Omental fat pad (tissue), 4 donors: ENCODE measurements at places on chromosomes 7 and 10.

- DNase-seq = no peak
These were observed 14.8 kb downstream of the CHAT start for GRCh38 chr10:49628599-49628998.

GRCh38 chr7:154696556-154696955, 306.4 kb downstream of the PAXIP1 start:
- DNase-seq = no peak

DNA sequence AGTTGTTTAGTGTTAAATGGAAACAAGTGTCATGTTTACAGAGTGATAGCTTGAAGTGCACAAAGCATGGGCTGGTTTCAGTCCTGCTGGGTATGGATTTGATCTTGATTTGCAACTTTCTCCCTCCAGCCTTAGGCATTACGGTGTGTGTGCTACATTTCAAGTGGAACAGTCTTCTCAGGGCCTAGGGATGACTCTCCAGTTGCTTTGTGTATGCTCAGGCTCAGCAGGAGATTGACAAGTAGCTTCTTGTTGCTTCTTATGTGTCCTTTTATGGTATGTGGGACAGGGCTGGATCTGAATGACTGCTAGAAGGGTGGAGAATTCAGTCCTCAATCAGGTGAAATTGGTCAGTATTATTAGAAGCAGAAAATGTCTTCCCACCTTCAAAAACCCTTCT, 51.3 kb upstream of the PLEKHA1 start:
- no peak for DNase-seq

DNA sequence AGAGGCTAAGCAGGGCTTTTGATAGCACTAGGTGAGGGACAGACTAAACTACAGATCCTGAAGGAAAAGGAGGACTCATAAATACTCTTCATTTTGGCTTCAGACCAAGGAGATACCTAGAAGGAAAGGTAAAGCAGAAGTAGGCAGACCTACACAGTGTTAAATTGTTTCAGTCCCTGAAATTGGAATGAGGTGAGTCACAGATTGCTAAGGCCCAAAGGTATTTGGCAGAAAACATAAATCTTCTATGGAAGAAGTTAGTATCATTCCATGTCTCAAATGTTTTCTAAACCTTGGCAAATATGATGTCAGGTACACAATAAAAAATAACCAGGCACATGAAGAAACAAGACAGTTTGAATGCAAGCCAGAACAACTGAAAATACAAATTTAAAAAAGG, 30.0 kb downstream of the MTERF1 start:
- no peak for DNase-seq

GRCh38 chr10:3500408-3500856, 284.6 kb downstream of the KLF6 start:
- peak; percentile 45 for DNase-seq

GRCh38 chr10:114412907-114413797, 8.8 kb upstream of the AFAP1L2 start:
- DNase-seq = no peak

DNA sequence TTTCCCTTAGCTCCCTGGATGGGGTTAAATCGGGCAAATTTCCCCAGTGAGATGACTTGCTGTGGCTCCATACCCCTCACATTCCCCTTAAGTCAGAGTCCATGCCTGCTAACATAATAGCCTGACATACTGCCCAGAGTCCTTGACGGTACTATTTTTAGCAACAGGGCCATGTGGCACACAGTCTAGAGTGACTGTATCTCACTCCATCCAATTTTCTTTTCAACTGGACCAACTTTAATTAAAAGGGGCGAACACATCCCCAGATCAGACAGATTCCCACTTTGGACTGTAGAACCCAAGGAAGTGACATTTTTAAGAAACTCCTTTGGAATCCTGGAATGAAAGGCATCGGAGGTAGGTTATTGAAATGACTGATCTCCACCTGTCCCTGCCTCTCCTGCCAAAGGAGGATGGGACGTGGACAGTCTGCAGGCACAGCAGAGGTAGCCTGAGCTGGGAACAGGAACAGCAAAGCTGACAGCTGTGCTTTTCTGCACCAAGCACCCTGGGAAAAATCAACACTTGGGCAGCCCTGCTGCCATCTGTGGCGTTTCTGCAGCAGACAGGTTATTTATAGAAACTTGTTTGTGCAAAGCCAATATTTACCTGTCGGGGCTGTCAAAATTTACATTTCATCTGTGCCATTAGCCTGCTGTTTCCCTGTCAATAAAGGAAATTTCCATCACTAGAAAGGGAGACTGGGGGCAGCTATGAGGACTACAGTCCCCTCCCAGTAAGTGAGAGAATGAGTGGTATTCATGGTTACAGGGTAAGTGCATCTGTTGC, 221.5 kb upstream of the AOAH start:
- DNase-seq = no peak

GRCh38 chr10:93068411-93069244, 5.1 kb upstream of the CYP26A1 start:
- DNase-seq = no peak

DNA sequence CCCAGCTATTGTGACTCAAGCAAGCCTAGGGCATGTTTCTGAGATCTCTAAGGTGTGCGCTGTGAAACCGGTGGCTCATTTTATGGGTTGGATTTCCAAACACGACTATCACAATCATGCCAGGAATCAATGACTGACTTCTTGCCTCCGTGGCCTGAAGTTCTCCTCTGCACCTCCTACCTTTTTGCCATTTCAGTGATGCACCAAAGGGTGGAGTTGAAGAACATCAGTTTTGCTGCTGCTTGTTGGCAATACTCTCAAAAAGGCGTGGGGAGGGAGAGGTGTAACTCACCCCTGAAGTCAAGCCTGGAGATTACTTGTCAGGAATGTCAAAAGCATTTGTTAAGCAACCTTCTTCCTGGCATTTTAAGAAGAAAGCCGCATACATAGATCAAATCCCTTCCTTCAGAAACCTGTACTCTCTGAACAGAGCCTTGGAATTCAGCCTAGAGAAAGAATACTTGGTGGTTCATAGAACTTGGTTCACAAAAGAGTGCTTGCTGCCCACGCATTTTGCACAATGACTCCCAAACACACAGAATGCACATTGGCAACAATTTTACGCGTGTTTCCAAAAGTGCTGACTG, 41.0 kb downstream of the KIAA1217 start:
- no peak for DNase-seq

- no peak for DNase-seq
These were observed 114.7 kb downstream of the SEC23IP start for GRCh38 chr10:120007261-120007660.

GRCh38 chr7:98286093-98286539, 4.6 kb downstream of the BRI3 start:
- DNase-seq = peak; percentile 90

GRCh38 chr7:25348104-25348503, 119.8 kb upstream of the NPVF start:
- no peak for DNase-seq

GRCh38 chr7:156999958-157000726, 10.3 kb downstream of the MNX1 start:
- no peak for DNase-seq

GRCh38 chr7:121167971-121168370, 160.8 kb upstream of the WNT16 start:
- no peak for DNase-seq

- DNase-seq = no peak
These were observed 30.7 kb upstream of the AQP1 start for GRCh38 chr7:30880941-30881340.
